HS-27A (cell line): ENCODE measurements at places on chromosomes 1 and 21.
A peak's percentile ranks its signal among the peaks of the same experiment; 100 is the strongest.

DNA sequence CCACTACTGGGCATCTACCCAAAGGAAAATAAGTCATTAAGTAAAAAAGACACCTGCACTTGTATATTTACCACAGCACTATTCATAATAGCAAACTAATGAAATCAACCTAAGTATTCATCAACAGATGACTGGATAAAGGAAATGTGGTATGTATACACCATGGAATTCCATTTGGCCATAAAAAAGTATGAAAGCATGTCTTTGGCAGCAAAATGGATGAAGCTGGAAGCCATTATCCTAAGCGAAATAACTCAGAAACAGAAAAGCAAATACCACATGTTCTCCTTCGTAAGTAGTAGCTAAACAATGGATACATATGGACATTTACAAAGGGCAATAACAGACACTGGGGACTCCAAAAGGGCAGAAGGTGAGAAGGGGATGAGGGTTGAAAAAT, 485.7 kb upstream of the BRINP3 start:
- no peak for DNase-seq

GRCh38 chr21:38993561-38993960, 187.8 kb downstream of the ETS2 start:
- peak; percentile 96 for DNase-seq

- no peak for DNase-seq
Measured at GRCh38 chr1:208156310-208156709, 87.9 kb downstream of the PLXNA2 start.

DNA sequence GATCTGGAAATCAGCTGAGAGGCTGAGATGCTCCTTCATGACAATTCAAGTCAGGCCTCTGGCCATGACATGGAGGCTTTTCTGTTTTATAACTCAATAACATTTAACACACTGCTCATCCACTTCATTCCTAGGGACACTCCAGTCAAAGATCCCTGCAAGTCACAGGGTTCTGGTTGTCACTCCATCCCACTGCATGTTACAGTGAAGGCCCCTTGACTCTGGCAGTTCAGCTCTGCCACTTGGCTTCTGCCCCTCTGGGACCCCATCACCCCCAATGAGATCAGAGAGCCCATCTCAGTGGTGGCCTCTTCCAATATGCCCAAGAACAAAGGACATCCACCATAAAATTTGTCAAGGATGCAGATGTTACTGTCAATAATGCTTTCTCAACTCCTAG, 10.0 kb upstream of the FAM110D start:
- no peak for DNase-seq

DNA sequence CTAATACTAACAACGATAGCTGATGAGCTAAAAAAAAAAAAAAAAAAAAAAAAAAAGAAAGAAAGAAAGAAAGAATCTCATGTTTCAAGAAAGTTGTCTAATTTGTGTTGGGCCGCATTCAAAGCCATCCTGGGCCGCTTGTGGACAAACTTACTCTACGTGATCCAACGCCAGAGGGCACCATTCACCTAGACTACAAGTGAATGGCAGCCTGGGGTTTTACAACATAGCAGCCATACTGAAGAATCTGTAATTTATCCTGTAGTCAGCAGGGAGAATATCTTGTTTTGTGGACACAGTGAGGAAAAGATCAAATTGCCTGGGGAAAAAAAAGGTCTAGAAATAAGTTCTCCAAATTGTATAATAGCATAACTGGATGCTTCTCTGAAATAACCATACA, 47.0 kb downstream of the CYP2J2 start:
- DNase-seq, result peak; percentile 11

- no peak for DNase-seq
Measured at GRCh38 chr1:29990304-29990703, 733.1 kb downstream of the MATN1 start.

GRCh38 chr1:47378147-47378546, 37.9 kb upstream of the FOXE3 start:
- no peak for DNase-seq

GRCh38 chr1:183058851-183059502, 35.8 kb downstream of the LAMC1 start:
- DNase-seq, result no peak

DNA sequence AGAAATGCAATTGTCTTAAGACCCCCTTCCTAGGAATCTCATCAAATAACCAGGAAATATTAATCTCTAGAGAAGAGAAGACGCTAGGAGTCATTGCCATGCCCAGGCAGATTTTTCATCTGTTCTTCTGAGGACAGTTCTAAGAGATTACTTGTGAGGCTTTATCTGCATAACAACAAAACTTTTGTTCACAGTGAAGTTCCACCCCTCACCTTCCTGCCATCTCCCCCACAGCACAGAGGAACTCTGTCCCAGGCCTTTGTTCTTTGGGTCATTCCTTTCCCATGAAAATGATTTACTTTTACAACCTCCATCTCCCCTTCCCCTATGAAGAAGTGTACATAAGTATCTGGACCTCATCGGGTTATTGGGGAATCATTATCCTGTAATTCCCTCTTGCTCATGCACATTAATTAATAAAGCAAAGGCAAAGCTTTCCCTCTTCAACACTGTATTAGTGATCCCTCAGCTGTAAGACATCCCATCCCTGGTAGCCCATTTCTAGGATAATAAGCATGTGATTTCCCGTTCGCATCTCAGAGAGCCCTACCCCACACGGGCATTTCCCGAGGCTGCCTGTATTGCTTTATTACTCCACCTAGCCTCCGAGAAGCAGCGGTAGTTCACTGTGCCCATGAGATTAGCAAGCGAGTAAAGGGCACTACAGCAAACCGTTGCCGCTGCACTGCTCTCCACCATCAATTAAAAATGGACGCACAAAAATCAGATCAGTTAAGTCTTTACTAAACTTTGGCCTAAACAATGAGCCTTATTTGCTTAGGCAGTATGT, 384.4 kb upstream of the CAMK1G start:
- DNase-seq, result no peak

- DNase-seq, result peak; percentile 1
Measured at GRCh38 chr1:247415423-247416361, at the start of gene NLRP3. Gene NLRP3, plus strand, starts transcription at chr1:247416173. Its CDS starts 2,628 bp downstream, at chr1:247418801.

- no peak for DNase-seq
Measured at GRCh38 chr1:98881901-98882300, 122.8 kb downstream of the PLPPR5 start.

GRCh38 chr21:25025596-25025995, 581.7 kb downstream of the MRPL39 start:
- no peak for DNase-seq

DNA sequence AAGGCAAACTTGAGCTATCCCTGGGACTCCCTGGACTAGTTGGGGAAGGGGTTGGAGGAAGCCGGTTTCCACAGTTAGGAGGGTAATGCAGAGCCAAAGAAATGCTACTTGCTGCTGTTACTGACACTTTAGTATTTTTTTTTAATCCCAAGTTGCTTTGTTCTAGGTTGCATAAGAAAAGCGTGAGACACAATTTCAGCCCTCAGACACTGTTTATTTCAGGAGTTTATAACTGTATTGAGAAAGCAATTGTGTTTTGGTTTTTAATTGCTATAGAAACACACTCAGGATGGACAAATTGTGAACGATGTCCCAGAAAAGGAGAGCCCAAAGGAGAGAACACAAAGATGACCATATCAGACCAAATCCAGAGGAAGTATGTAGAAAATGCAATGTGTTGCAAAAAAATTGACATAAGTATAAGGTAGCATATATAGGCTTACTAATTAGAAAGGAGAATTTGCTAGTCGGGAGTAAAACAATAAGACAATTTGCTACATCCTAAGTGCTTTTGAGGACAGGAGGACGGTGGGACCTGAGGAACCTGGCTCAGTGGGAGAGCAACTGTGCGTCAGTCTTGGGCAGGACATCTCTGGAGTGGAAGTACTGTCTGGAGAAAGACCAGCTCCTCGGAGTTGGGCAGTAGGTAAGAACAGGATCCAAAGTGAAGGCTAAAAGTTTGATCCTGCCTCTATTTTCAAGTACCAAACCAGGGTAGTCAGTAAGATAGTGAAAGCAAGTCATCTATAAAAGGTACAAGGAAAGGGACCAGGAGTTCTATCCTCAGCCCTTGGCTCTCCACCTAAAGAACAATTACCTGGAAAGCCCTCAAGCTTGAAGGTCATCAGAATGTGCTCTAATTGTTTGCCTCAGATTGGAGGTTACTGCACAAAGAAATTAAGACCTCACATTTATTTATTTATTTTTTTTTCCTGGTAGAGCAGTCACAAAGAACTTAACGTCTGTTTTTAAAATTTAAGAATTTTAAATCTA, 39.9 kb downstream of the DIPK1A start:
- no peak for DNase-seq

DNA sequence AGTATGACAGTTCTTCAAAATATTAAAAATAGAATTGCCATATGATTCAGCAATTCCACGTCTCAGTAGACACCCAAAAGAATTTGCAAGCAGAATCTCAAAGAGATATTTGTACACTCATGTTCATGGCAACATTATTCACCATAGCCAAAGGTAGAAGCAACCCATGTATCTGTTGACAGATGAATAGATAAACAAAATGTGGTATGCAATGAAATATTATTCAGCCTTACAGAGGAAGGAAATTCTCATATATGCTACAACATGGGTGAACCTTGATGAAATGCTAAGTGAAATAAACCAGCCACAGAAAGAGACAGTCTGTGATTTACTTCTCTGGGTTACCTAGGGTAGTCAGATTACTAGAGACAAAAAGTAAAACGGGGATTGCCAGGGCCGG, 47.0 kb downstream of the NAV1 start:
- no peak for DNase-seq

- DNase-seq, result no peak
Measured at GRCh38 chr1:30409476-30410152, 313.8 kb downstream of the MATN1 start.

DNA sequence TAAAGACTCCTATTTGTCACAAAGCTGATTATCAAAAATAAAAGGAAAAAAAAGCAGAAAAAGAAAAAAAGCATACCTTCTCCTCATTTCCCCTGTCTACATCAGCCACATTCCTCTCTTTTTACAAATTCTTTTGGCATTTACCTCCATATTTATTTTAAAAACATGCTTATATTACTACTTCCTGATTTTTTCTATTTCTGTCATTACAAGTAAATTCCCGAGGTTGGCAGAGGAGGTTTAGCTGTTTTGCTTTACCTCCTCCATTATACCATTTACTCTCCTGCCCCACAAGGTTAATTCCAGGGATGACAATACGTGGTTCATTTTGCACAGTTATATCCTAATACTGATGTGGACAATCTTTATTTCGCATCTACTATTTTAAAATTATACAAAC, 26.3 kb upstream of the CD34 start:
- no peak for DNase-seq

DNA sequence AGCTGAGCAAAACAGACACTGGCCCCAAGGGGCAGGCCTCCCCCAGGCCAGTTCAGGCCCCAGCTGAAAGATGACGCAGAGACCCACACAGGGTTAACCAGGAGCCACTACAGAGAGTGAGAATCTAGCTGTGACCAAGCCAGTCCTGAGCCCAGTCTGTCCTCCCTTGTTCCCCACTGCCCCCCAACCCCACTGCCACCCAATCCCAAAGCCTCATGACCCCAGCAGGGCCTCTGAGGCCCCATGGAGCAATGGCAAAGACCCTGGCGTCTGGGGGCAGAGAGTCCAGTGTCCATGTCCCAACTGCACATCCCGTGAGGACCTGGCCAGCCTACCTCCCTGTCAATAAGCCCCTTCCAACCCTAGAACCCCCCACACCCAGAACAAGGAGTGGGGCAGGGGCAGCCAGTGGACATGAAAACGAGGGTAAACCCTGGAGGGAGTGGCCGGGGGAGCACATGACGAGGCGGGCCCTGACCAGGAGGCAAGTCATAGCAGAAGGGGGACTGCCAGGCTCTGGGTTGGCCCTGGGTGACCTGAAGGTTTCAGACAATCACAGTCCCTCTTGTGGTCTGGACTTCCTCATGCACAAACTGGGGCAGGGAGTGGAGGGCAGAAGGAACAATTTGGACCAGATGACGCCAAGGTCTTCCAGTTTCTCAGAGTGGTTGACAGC, 100.5 kb downstream of the GLIS1 start:
- no peak for DNase-seq

GRCh38 chr1:117670976-117671780, 65.3 kb downstream of the TENT5C start:
- DNase-seq, result no peak

- DNase-seq, result no peak
Measured at GRCh38 chr1:163706915-163707314, 385.2 kb downstream of the NUF2 start.

- DNase-seq, result no peak
Measured at GRCh38 chr1:22884806-22885530, 87.7 kb downstream of the LACTBL1 start.

DNA sequence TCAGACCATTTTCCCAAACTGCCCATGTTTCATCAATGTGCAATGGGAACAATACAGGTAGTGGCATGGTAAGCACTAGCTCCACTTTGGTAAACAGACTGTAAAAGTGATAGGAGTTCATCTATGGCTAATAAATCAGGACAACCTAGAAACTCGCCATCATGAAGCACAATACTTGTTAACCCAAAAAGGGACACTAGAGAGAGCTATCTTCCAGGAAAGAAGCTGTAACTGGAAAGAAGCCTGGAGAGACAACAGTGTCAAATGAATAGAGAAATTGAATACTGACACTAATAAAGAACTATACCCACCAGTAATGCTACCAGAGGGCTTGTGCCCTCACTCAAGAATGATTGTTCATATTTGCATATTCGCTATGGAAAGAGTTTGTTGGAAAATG, 164.7 kb upstream of the RGS18 start:
- peak; percentile 19 for DNase-seq

GRCh38 chr21:44934797-44935532, 4.9 kb upstream of the SLX9 start:
- no peak for DNase-seq

GRCh38 chr1:66431999-66432398, 102.0 kb upstream of the SGIP1 start:
- DNase-seq, result no peak

- no peak for DNase-seq
Measured at GRCh38 chr1:58785442-58786058, 1.7 kb upstream of the JUN start.

DNA sequence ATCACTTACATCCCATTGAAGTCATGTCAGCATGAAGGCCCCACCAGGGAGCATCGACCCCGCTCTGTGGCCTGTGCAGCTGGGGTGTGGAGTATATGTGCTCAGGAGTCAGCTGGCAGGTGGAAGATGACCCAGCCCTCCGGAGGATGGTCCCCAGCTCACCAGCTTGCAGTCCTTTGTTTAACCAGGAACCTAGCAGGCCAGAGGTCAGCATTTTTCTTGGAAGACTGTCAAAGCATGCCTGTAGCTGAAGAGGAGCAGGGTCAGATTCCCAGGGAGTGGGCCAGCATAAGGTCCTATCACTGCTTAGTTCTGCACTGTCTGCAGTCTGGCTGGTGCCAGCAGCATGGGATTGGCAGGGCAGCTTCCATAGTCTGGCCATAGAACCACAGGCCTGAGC, 12.7 kb downstream of the NFASC start:
- DNase-seq, result no peak

DNA sequence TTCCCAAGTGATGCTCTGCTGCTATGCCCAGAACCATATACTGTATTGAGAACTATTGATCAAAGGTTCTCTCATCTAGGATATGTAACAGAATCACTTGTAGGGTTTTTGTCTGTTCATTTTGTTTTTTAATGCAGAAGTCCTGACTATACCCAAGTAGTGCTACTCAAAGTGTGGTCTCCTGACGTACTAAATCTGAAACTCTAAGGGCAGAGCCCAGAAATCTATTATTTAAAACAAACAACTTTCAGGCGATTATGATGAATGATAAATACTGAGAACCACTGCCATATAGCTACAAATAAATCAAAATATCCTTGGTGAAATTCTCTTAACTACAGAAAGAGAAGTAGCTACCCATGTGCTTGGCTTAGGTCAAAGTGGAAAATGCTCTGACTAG, 10.1 kb downstream of the ZZZ3 start:
- no peak for DNase-seq
